ENCODE measurements at places on chromosomes 16 and 17.

DNA sequence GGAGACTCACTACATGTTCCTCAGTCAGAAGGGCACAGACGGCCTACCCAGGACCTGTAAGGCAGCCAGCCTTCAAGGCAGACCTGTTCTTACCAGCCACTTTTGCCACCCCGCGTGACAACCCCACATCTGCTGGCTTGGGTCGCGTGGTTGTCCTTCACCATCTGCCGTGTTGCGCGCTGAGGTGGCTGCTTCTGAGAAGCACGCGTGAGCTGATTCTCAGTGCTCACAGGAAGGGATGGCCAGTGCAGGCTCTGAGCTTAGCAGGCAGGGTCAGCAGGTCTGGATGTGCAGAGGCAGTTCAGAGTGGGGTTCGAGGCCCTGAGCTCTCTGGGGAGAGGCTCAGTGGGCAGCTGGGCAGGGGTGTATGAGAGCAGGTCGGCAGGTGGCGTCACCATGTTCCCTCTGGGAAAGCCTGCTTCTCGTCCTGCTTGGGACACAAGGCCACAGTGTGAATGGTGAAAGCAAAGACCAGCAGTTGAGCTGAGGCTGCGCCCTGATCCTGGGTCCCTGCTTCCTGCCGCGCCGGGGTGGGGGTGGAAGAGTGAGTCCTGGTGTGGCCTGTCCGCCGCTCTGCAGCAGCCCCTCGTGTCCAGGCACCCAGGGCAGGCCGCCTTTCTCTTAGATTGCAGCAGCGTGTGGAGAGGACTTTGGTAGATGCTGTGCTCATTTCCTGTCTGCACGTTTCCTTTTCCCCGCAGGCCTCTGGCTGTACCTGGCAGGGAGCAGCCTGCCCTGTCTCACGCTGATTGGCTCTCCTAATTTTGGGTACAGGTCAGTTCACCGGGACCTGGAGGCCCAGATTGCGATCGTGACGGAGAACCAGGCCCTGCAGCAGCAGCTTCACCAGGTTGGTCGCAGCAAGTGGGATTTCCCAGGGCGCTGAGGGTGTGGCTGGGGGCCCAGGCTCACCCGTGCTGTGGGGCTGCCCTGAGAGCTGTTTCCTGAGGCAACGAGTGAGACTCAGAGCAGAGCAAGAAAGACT, 36.0 kb downstream of the PGS1 start:
- no peak for DNase-seq

DNA sequence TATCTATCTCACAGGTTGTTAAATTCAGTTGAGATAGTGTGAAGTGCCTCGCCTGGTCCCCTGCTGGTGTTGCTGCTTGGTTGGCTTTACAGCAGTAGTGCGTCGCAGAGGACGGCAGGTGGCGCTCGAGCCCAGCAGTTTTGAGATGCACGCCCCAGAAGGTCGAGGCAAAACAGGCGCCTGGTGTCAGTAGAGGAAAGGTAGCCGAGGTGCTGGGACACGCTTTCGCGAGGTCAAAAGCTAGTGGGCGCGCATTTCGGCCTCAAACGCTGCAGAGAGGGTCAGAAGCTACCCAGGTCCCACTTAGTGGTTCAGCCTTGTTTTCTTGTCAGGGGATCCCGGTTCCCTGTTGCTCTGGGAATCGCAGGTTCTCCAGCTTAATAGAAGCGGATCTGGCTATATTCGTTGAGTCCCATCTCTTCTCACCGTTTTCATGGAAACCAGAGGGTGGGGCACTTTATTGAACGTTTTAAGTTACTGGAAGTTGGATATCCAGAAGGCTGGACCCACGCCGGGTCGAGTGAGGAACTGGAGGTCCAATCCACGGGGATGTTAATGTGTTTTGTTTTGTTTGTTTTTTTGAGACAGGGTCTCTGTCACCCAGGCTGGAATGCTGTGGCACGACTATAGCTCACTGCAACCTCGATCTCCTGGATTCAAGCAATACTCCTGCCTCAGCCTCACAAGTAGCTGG, 10.3 kb upstream of the ZFP90 start:
- no peak for DNase-seq

GRCh38 chr17:79630821-79631639, 20.2 kb upstream of the RBFOX3 start:
- DNase-seq, result no peak

- DNase-seq, result no peak
These were observed 6.4 kb downstream of the TEKT5 start for GRCh38 chr16:10688291-10688690.

- DNase-seq, result no peak
These were observed 4.7 kb upstream of the IRF8 start for GRCh38 chr16:85894266-85894665.

DNA sequence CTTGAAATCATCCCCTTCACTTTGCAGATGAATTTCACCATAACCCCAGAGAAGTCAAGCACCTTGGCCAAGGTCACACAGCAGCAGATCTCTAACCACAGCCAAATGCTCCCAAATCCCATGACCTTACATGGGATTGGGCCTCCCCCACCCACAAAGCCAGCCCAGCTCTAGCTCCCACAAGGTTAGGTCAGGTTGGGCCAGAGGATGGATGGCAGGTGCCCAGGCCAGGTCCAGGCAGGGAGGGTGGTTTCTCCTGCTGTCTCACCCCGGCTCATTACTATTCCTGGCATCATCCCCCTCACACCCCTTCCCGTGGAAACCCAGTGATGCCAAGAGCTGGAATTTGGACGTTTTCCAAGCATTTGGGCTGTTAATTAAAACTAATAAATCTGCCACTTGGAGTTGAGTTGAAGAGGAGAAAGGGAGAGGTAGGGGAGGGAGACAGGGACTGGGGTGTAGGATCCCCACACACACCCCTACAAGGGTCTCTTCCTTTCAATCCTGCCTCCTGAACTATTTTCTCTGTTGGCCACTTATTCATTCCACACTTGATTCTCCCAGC, 181.6 kb downstream of the TMEM132E start:
- no peak for DNase-seq

DNA sequence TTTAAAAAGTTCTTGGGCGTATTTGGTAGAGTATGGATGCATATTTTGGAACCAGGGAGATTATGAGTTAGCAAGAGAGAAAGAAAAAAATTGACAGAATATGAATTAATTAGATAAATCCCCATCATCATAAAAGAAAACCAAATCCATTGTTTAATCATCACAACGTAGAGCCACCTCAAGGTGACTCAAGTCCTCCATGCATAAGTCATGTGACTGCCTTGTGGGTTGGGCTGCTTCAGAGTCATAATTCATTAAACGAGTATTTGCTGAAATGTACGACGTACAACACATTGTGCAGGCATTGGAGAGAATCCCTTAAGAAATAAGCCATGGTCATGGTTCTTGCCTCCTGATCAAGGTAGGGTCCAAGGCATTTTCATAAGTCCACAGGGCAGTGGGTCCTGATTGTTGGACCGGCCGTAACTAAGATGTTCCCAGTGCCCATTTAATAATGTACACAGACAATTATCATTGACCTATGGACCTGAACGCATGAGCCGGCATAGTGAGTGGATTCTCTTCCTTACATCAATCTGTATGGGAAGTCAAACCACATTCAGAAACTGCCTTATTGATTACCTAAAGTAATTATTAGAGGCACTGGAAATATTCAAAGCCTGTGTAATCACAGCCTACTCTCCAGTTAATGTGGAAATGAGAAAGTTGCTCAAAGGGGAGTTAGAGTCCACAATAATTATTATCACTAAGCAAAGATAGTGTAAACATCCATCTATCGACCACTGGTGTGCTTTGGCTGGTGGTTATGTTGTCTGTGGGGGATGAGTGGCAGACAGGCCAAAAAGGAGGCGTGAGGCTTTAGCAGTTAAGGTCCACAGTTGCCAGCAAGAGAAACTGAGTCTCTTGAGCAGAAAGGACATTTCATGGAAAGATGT, 165.4 kb downstream of the PITPNC1 start:
- DNase-seq, result no peak

DNA sequence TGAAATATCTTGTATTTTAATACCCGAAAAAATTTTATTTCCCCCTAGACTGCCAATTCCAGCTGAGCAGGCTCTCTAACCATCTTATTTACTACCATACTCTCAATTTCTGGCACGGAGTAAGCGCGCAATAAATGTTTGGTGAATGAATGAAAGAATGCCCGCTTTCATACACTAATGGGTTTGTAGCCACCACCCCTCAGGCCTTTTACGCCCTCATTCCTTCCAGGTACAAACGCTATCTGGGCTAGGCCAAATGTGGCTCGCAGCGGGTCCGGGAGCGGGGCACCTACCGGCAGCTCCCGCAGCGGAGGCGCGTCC, 536 bp upstream of the PLD2 start:
- no peak for DNase-seq

DNA sequence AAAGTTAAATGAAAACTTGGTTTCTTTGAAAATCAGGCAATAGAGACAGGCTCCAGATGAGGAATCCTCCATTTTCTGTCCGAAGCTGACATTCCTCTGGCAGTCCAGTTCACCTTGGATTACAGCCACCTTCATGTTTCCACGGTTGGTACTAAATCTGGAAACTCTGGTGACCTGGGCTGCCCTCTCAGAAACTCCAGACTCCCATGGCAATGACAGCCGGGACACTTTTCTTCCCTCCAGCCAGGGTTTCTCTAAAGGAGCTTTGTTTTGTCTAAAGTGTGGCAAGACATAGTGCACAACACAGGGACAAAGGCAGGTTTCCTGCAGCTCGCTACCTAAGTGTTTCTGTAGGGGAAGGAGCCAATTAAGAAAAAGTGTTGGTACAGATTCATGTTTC, 36.0 kb downstream of the CLUAP1 start:
- DNase-seq, result no peak

- peak; percentile 87 for DNase-seq
These were observed 117.4 kb downstream of the HIC1 start for GRCh38 chr17:2172077-2172851.

DNA sequence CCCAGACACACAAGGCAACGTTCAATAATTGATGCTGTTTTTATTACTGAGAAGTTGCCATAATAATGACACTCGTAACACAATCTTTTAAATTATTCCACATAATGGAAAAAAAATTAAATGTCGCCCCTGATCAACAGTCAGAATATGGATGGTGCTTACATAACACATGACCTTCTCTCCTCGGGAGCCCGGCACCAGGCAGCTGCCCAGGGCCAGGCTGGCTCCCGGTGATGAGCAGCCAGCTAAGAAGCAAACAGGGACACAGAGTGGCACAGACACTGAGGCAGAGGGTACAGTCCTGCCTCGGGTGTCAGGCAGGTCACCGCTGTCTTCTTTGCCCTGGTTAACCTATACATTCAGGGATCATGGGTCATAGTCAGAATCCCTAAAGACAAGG, 137.9 kb downstream of the SLC39A11 start:
- no peak for DNase-seq

DNA sequence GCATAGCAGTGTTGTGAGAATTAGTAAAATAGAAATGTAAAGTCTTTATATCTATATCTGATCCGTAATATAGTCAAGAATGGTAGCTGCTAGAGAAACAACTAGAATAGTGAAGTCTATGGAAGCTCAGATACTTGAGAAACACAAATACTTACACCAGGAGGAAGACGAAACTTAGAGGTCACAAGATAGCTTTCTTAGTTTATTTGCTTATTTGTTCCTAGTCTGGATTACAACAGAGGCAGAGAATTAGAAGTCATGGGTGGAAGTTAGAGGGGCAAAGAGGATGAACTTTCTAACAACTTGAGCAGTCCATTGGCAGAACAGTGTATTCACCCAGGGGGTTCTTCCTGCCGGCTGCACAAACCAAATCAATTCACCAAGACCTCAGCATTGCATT, 13.9 kb downstream of the GNGT2 start:
- DNase-seq, result no peak

- no peak for DNase-seq
These were observed 42.7 kb downstream of the ATF7IP2 start for GRCh38 chr16:10428433-10429168.

DNA sequence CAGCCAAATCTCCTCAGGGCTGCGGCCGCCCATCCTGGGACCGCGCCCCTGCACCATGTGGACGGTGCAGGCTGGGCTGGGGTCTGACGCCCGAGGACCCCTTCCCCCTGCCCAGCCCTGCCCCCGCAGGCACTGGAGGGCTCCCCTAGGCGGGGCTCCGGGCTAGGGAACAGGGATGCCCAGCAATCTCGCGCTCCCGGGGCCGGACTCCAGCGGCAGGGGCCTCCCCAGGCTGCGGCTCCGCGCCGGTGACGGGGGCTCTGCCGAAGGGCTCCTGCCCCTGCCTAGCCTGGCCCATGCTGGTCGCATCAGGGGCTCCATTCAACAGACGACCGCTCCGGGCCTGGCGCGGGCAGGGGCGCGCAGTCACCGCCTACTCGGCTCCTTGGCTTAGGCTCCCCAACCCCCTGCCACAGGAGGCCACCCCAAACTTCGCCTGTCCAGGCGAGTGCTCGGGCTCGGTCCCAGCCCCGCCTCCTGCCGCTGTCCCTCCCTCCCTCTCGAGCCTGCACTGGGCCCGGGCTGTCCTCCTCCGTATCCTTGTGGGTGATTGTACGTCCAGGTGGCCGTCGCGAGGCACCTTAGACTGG, 27.4 kb upstream of the ADORA2B start:
- DNase-seq, result no peak

DNA sequence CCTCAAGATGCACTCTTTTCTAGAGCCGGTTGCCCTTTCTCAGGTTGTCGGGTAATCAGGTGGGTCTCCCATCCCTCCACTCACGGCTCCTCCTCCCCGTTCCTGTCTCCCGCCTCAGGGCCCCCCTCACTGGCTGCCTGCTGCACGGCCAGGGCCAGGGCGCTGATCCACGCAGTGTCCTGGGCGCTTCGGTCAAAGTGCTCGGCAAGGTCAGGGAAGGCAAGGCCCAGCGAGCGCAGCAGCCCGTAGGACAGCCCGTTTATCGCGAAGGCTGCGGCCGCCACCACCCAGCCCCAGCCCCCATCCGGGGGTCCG, 753 bp downstream of the SLC16A11 start:
- DNase-seq, result no peak

DNA sequence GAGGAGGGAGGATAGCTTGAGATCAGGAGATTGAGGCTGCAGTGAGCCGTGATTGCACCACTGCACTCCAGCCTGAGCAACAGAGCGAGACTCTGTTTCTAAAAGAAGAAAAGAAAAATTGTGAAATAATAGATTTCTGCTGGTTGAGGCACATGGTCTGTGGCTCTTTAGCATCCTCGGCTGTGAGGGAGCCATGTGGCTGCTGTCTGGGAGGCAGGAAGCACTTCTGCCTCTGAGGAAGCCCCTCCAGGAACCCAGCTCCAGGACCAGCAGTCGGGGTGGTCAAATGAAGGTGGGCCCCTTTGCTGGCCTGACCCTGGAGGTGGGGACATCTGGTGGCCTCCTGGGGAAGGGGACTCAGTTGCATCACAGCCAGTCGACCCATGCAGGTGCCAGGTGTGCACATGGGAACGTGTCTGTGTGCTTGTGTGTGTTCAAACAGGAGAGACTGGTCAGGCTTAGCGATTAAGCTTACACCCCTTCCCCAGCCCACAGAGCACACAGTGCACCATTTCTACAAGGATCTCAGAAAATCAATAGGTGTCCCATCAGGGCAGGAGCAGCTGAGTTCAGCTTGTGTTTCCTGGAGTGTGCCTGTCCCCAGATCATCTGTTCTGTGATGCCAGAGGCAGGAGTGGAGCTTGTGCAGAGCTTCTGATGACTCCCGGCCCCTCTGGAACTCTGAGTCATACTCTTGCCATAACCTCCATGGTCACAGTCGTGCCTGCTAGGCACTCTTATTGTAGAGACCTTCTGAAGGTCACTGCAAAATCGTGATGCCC, 24.3 kb upstream of the MGAT5B start:
- no peak for DNase-seq

GRCh38 chr17:17713839-17714238, 32.6 kb downstream of the RAI1 start:
- DNase-seq, result no peak
